NCI-H1436 (cell line): ENCODE measurements at places on chromosomes 12 and 14.

DNA sequence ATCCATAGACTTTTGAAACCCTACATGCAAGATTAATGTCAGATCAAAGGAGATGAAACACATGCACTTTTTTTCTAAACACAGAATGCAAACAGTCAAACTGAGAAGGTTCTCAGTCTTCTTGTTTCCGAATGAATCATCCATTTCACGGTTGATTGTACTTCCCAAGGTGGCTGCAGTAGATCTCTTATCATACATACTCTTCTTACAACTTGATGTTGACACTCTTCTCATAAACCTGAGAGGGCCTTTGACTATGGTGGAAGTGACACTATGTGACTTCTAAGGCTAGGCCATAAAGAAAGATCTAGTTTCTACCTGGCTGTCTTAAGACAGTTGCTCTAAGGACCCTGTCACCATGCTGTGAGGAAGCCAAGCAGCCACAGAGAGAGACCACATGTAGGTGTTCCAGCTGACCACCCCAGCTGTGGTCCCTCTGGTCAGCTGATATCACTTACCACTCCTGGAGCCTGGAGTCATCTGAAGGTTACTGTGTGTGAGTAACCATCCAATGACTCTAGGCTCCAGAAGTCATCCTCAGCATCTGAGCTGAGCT is 67.2 kb upstream of the HMGA2 start:
- DNase-seq, result no peak

- no peak for DNase-seq
These were observed 10.2 kb downstream of the PZP start for GRCh38 chr12:9198012-9198411.

- DNase-seq, result no peak
These were observed 45.9 kb upstream of the CTDSP2 start for GRCh38 chr12:57892232-57892972.

GRCh38 chr14:95862243-95862642 is 14.4 kb upstream of the TUNAR start:
- no peak for DNase-seq

DNA sequence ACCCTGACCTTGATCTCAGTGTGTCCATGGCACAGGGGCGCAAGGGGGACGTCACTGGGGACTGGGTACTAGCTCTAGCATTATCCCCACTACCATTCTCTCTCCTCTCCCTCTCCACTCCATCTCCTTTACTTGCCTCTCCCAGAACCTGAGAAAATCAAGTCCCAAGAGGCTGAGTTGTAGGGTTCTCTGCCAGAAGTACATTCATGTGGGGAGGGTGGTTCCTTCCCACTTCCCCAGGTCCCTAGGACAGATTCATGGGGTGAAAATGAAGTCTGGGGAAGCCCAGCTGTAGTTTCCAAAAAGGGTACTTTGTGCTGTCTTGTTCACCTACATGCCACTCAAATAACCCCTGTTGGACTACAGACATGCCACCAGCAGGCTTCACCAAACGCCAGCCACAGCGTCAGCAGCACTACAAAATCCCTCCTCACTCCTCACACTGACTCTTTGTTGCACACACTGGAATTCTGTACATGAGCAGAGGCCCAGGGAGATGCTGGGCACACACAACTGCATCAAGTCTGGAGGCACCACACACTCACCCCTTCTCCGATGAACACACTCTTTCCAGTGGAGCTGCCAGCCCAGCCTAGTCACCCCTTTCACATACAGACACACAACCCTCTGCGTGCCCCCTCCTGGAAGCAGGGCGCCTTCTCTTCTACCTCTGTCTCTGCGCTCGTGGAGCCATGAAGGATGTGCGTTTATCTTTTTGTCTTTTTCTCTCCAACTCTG is 6.9 kb downstream of the RARG start:
- DNase-seq, result no peak

- DNase-seq, result no peak
These were observed 136.4 kb upstream of the NCOR2 start for GRCh38 chr12:124703856-124704255.

GRCh38 chr12:93243382-93243688 is 134.4 kb upstream of the NUDT4 start:
- DNase-seq, result no peak

DNA sequence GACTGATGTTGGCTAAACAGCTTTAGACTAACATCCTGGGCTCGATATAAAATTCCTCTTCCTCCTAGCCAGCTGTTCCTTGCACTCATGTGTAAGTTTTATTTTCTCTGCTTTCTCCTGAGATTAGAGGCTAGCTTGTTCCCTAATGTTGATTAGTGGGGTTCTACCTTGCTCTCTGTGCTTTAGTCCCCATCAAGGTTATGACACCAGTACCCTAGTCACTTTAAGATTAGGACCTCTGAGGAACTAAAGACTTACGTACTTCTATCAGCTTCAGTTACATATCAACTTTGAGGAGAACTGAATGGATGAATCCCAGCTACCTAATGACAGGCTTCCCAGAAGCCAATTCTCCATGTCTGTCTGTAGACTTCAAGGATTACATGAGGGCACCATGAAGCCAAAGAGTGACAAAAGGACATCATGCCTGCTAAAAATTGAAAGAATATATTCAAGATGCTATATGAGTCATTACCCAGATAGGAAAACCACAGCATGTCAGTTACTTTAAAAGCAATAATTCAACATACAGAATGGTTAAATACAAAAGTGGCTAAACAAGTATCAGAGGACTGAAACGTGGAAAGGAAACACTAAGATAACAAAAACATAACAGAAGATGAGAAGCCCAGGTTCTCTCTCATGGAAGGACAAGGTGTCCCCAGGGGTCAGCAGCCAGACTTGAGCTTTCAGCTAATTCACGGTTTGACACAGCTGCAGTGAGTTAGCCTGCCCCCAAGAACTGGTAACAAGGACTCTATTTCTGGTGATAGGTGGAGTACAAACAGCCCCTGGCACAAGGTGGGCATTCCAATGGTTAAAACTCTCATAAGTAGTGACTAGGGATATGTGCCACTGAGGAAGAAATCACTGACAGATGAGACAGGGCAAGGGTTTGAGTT is 20.4 kb downstream of the ADAM20 start:
- DNase-seq, result no peak
